ENCODE measurements at places on chromosomes 16 and 17.

DNA sequence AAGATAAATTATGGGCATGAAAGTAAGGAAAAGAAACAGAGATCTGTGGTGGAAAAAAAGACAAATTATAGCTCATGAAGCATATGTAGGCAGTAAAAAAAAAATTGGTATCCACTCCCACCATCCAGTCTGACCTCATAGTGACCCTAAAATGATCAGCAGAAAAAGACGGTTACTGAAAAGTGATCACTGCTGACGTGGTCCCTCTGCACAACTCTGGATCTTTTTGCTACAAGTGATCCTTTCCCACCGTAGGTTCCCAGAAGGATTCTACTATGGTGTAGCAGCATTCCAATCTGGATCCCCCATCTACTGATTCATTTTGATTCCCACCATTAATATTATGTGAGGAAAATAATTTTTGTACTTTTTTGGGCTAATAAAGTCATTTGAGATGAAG is 10.9 kb upstream of the CHST6 start:
- DNase-seq, result no peak

DNA sequence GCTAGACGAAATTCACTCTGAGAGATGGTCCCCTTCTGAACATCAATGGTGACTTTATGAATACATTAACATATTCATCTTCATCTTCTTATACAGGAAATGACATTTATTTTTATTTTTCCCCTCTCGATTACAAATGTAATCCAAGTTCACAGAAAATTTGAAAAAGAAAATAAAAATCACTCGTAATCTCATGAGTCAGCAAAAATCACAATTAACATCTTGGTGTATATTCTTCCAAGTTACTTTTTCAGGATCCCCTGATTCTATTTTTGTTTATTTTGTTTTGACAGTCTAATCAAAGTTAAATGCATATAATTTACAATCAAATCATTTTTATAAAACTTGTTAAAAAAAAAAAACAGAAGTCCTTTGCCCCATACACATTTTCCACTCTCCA is 27.6 kb downstream of the C16orf87 start:
- no peak for DNase-seq

GRCh38 chr16:14013145-14013570 is 58.0 kb upstream of the MRTFB start:
- DNase-seq, result no peak

GRCh38 chr16:66295761-66296546 is 70.5 kb upstream of the CDH5 start:
- DNase-seq, result no peak

- DNase-seq, result no peak
Measured at GRCh38 chr17:36008998-36009665, 7.8 kb upstream of the CCL15 start.

GRCh38 chr16:56424791-56425438 is 430 bp downstream of the AMFR start:
- peak; percentile 41 for DNase-seq

- DNase-seq, result no peak
Measured at GRCh38 chr17:46742565-46743270, 75.8 kb downstream of the WNT3 start.

GRCh38 chr16:85234310-85235204 is 122.3 kb upstream of the CIBAR2 start:
- no peak for DNase-seq

DNA sequence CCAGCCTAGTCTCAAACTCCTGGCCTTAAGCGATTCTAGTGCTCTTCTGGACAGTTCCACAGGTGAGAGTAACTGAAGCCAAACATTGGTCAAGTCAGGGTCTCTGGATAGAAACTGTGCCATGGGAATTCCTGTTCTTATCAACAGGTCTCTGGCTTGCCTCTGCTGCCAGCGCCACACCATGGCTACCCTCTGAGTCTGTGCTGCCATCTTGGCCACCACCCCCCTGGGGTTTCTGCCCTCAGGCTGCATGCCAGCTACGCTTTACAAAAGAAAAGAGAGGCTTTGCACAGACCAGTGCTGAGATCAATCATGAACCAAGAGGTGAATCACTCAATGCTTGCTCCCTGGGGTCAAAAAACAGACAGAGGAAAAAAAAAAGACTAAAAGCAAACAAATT is 24.4 kb upstream of the CREBBP start:
- DNase-seq, result no peak

- no peak for DNase-seq
Measured at GRCh38 chr16:26169473-26169872, 477.7 kb downstream of the HS3ST4 start.

DNA sequence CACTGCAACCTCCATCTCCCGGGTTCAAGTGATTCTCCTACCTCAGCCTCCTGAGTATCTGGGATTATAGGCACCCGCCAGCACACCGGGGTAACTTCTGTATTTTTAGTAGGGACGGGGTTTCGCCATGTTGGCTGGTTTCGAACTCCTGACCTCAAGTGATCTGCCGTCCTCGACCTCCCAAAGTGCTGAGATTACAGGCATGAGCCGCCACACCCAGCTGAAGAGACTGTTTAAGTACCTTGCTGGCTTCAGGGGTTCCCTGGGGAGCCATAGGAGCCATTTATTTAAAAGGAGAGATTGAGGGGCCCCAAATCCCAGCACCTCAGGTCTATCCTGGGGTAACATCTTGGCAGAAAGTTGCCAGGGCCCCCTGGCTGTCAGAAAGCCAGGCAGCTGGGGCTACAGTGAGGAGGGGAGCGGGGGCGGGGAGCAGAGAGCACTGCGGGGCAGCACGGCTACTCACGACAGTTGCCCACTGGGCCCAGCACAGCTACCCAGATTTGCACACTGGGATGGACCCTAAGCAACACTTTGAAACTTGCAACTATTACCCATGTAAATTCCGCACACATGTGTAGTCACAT is 1.6 kb downstream of the SNAI3 start:
- no peak for DNase-seq

- no peak for DNase-seq
Measured at GRCh38 chr16:82753821-82754220, 127.1 kb downstream of the CDH13 start.

DNA sequence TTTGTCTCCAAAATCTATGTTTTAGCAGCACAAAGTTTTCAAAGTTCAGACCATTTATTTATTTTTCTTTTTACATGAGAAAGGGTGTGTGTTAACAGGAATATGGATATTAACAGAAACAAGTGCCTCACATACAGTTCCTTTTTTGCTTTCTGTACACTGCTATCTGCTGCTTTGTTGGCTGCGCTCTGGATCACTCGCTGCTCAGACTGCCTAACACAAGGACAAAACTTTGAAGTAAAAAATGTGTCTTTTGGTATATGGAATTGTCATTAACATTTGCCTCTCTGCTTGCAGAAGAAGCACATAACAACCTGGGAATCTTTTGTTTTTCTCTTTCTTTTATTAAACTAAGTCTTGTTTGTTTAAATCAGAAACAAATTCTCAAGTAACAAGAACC is 262.8 kb downstream of the ZFHX3 start:
- no peak for DNase-seq

- DNase-seq, result no peak
Measured at GRCh38 chr17:50508573-50509460, 578 bp downstream of the MYCBPAP start.

DNA sequence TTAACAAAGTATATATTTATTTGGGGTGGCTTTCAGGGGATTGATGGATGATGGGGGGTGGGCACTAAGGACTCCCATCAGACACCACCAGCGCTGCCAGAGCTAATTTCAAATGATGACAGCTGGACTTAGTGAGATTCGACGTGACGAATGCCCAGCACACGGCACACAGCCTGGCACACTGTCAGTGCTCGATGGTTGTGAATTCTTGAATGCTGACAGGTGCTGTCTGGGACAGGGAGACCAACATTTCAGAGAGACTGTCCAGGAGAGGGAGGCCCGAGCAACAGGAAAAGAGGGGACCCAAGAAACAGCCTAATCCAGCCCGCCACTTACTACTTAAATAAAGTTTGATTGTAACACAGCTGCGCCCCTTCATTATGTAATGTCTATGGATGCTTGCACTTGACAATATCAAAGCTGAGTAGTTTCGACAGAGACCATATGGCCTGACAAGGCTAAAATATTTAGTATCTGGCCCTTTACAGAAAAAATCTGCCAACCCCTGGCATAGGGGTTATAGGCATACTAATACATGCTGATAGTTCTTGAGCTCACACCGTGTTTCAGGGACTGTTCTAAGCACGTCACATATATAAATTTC is 6.2 kb upstream of the MPRIP start:
- no peak for DNase-seq

- no peak for DNase-seq
Measured at GRCh38 chr16:71952825-71953224, 47.4 kb downstream of the PKD1L3 start.

DNA sequence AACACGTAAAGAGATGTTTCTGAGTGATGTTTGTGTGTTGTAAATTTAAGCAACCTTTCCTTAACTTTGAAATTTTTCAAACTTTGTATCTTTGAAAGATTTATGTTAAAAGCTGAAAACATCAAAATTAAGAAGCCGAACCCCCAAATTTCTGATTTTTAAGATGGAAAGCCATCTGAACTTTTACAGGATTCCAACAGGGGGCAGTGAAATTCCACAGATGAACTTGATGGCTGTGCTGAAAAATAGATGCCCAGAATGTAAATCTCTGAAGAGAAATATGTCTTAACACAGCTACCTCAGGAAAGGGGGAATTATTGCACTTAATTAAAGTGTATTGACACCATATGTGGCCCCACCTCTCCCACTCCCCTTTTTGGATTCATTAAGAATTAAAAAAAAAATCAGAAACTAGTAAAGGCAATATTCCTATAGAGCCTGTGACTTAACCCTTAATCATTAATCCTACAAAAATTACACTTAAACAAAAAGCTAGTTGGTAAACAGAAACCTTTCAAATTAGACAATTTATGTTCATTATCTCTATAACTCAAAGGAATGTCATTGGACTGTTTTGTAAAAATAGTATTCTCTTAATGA is 597.9 kb downstream of the KCNJ2 start:
- DNase-seq, result no peak

DNA sequence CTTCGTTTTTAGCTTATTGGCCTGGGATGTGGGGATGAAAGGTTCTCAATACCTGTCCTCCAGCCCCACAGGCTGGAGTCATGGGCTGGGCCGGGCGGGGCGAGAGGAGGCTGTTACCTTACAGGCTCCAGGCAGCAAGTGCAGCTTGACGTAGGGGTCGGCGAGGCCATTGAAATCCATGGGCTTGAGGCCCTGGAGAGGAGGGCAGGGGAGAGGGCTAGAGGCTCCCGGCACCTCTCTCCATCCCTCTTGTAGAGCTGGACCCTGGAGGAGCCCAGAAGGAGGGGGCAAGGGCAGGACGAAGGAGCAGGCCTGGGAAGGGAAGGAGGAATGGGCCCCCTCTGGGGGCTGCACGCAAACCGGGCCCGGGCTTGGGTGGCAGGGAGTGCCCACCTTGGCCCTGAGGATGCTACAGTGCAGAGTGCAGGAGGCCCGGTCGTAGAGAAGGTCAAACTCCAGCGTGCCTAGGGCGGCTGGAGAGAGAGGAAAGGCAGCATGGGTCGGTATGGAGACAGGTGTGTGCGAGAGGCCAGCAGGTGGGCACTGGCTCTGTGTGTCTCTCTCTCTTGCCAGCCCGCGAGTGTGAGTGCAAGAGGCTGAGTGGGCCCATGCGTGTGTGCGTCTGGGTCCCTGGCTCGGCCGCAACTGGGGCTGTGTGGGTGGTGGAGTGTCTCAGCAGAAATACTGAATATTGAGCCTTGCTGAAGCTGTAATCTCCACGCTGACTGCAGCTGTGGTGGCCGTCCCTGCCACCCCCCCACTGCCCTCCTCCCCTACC is 1.6 kb downstream of the DOC2A start:
- DNase-seq, result no peak

DNA sequence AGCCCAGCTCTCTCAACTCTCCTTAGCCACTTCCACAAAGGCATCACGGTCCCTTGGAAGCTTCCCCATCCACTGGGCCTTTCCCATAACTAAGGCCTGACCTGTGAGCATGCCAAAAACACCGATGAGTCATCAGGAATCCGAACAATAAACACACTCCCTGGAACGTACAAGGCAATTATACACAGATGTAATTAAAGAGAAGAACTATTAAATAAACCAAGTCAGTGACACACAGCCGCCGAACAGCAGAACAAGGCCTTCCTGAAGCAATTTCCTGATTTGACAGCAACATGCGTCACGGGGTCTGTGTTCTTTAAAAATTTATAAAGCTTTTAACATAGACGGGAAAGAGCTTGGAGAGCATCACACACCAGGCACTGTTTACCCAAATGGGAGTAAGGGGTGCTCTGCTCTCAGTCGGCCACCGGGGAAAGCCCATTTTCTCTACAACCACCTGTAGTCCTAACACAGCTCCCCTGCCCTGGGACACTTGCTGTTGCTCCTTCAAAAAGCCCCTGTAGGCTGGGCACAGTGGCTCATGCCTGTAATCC is 29.4 kb downstream of the COG7 start:
- no peak for DNase-seq

DNA sequence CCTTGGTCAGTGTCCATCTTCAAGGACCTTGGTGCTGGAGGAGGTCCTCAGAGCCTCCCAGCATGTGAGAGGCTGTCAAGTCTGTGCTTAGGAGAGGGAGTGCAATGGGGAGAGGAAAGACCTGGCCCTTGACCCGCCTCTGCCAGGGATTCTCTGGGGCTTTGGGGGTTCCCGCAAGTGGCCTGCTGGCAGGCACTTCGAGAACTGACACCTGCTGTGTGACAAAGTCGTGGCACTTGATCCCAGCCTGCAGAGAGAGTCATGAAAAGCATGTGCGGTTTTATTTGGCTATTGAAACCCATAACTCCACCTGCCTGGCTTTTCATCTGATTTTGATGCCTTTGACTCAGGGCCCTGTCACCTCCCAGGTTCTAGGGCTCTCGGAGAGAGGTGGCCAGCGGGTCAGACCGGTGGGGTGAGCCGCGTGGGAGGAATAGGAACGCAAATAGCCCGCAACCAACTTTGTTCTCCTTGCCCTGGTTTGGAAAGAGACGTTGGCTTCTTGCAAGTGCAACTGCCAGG is 42.8 kb upstream of the GSE1 start:
- DNase-seq, result peak; percentile 31

DNA sequence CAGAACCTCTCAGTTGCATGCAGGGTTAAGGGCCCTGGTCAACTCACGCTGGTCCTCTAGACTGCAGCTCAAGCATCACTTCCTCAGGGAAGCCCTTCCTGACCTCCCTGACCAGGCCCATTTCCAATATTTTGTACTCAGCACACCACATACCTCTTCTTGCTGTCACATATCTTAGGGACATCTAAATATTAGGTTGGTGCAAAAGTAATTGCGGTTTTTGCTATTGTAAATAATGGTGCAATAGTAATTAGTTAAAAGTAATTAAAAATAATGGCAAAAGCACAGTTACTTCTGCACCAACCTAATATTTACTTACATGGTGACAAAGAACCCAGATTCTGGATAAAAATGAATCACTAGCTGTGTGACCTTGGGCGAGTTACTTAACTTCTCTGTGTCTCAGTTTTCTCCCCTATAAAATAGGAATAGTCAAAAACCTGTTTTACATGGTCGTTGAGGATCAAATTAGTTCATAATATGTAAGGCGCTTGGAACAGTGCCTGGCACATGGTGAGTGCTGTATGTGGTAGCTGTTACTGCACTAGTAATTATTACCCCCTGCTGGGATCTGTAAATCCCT is 177.4 kb downstream of the PRKCB start:
- no peak for DNase-seq
